ENCODE measurements at places on chromosomes 7 and 10.

- DNase-seq = no peak
Measured at GRCh38 chr7:45044338-45044737, 44.3 kb downstream of the CCM2 start.

GRCh38 chr7:4042402-4043045 is 639.6 kb upstream of the FOXK1 start:
- no peak for DNase-seq

GRCh38 chr7:46949270-46949931 is 632.5 kb downstream of the TNS3 start:
- no peak for DNase-seq

DNA sequence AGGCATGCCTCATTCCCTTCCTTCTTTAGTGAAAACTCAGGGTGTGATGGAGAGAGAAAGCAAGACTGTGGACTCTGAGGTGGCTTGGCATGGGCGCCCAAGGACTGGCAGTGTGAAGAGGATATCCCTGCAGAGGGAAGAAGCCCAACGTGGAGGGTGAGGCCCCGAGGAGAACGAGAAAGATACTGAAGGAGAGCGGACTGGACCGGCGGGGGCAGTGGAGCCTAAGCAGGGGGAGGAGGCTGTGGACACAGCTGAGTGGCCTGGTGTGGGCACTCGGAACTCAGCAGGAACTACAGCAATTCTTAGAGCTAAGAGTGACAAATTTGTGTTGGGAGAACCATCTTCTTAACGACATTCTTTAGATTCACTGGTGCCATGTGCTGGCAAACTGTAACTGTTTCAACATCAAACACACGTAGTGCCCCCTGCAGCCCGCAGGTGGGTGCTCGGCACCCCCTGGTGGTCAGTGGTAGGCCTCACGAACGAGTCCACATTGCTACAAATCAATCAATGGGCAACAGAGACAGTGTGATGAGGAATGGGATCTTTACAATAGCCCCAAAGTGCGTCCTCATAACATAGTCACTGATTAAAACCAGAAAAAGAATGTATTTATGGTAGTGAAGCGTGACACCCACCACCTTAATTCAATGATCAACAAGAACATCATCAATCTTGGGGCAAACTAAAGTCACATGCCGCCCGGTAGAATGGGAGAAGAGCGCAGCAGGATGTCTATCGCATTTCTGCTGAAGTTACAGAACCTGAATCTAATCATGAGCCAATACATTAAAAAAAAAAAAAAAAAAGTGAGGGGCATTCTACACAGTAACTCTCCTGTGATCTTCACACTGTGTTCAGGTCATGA is 2.0 kb upstream of the SFTPA1 start:
- DNase-seq = peak; percentile 22

- peak; percentile 50 for DNase-seq
Measured at GRCh38 chr7:131692131-131692960, 135.9 kb upstream of the PODXL start.

Data from fibroblast of skin of right quadriceps (primary cell).